ENCODE measurements at places on chromosomes 6 and 20.

DNA sequence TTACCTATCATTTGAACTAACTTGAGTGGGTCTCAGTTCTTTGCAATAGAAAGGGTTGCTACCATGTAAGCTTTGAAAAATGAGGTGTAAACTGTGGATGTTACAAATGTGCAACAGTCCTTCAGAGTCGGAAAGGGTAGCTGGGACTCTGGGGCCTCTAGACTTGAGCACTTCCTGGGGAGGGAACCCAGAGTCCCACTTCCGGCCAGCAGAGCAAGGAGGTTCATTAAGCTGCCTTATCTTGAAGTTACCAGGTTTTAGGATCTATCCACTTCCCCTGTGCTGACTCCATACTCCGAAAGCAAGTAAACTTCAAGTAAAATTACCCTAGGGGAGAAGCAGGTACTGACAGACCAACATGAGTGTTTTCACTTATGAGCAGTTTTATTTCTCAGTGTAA lies 9.4 kb downstream of the TRIM10 start:
- no peak for DNase-seq

- no peak for DNase-seq
These were observed 49.3 kb upstream of the MYL9 start for GRCh38 chr20:36491901-36492617.

DNA sequence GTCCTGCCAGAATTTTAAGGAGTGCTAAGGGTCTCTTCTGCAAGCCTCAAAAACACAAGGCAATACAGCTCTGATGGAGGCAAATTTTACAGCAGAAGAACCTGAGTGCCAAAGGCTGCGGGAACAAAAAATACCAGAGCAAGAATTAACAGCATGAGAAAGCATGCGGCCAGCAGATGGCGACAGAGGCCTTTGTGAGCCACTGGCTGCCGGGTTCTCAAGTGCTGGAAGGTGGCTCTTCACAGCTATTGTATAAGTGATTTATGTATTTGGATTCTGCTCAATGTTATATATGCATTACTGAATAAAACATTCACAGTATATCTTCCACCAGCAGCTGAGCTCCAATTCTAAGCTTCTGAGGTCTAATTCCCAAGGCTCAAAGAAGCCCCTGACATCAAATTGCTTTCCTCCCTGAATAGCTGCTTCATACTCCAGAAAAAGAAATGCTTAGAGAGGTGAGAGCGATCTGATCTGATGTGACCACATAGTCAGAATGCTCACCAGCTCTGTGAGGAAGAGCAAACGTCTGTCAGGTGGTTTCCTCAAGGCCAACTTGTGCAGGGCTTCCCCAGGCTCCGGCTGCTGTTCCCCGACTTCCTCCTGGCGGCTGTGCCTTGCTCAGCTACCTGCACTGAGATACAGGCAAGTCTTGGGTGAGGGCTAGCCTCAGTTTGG lies 58.6 kb downstream of the PPP1R3G start:
- DNase-seq, result peak; percentile 58

- no peak for DNase-seq
These were observed 32.1 kb downstream of the SNAI1 start for GRCh38 chr20:50014570-50015562.

DNA sequence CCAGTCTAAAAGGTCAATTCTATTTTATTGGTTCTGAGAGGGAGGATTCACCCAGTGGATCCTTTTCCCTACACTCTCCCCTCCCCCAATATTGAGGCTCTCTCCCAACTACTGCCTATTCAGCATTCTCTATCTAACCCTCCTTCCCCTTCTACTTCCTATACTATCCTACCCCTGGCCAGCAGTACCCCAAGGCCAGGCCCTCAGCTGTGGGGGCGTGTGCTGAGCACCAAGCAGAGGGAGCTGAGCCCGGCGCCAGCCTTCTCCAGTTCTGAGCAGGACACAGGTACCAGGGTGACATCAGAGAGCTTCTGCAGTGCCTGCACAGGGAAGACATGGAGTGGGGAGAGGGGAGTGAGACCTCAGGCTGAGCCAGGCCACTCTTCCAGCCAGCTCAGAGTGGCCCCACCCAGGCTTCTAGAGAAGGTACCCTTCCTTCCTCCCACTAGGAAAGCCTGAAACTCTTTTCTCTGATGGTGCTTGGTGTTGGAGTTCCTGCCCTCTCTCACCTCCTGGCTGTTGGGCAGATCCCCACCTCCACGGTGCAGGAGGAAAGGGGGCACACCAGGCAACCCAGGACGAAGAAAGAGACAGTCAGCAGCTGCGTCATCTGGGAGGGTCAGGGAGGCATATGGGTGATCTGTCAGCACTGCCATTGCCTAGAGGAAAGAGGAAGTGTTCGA lies 1.9 kb downstream of the DDAH2 start:
- no peak for DNase-seq

DNA sequence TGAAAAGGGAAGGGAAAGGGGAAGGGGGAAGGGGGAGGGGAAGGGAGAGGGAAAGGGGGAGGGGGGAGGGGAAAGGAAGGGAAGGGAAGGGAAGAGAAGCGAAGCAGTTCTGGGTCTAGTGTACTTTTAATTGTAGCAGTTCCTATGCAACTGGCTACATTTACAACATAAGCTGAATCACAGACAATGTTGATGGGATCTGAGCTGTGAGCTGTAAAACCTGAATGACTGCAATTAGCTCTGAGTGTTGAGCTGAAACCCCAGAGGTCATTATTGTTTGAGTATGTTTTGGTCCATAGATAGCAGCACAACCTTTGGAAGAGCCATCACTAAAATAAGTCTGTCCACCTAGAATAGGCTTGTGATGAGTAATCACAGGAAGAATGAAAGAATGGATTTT lies 7.2 kb upstream of the ABHD12 start:
- DNase-seq, result no peak

- no peak for DNase-seq
These were observed 10.1 kb downstream of the PXMP4 start for GRCh38 chr20:33709905-33710541.

- DNase-seq, result no peak
These were observed 40.2 kb upstream of the LRFN2 start for GRCh38 chr6:40627316-40627715.

DNA sequence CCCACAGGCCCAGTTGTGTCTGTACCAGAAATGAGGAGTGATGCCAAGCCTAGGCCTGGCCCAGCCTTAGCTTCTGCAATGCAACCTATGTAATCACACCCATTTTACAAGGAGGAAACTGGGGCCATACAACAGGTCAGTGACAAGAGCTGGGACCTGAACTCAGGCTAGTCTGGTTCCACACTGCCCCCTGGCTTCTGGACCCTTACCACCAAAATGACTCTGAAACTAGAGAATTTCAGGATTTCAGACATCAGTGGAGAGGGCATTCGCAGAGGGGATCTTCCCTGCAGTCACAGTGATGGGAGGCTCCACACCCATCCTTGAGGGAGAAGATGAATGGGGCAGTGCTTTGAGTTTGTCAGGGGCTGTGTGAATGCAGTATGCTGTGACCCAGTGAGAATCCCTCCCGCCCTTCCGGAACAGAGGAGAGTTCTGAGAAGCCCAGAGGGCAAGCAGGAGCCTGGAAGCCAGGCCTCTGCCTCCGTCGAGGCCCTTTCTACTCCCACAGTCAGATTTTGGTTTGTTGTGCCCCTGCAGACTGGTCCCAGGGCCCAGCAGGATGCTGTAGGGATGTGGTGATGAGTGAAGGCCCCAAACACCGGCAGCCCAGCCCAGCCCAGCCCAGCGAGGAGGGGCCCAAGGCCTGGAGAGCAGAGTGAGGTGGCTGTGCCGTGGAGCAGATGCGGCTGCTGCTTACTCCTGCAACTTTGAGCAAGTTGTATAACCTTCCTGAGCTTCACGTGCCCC lies 48.1 kb upstream of the MYL9 start:
- DNase-seq, result no peak

- no peak for DNase-seq
These were observed 303.6 kb downstream of the TRDN start for GRCh38 chr6:123333000-123333756.

DNA sequence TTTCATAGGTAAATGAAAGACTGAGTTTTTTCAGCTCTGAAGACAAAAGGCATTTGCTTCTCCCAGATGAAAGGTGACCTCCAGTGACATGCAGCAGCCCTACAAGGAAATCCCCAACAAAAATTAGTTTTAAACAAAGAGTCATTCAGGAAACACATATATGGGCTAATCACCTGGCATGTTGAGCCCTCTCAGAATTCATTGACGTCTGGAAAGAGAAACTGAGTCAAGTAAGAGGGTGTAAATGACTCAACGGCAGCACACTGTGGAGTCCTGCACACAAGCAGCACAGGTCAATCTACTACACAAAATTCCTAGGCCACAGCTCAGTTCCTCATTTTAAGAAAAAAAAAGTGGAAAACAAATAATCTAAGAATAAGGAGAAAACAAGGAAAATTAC lies 592.3 kb downstream of the EPHA7 start:
- DNase-seq, result no peak

GRCh38 chr6:163646133-163646532 lies 231.6 kb downstream of the QKI start:
- no peak for DNase-seq

DNA sequence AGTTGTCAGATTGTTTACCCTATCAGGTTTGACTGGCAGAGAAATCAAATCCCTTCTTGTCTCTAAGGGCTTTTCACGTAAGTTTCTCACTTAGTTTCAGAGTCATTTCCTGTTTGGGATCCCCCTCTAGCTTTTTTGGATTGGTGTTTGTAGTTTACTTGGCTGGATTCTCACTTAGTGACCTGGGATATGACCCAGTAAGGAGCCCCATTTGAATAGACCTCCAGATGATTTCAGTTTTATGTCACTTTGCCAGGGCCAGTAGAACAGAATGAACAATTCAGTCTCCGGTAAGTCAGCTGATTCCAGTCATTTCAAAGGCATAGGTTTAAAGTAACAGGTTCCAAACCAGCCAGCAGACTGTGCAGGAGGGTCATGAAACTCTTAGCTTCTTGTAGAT lies 8.2 kb downstream of the FAM135A start:
- DNase-seq, result no peak

GRCh38 chr6:138227316-138227781 lies 9.1 kb upstream of the PBOV1 start:
- no peak for DNase-seq

DNA sequence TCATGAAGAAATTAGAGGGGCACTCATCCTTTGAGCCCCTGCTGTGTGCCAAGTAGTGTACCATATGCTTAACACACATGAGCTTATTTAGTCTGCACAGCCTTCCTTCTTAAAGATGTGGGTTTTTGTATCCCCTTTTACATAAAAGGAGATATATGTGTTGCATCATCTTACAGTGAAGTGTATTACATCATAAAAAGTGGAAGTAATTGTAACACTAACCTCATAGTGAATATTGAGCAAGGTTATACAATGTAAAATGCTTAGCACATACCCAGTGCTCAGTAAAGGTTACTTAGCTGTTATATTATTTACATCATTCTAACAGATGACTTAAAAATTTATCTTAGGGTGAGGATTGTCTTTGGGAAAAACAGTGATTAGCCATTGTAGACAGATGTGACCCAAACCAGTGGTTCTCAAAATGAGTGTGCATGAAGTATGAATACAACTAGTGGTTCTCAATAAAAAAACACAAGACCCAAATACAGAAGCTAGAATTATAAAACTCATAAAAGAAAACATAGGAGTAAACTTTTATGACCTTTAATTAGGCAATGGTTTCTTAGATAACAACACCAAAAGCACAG lies 3.8 kb upstream of the PIGU start:
- no peak for DNase-seq

DNA sequence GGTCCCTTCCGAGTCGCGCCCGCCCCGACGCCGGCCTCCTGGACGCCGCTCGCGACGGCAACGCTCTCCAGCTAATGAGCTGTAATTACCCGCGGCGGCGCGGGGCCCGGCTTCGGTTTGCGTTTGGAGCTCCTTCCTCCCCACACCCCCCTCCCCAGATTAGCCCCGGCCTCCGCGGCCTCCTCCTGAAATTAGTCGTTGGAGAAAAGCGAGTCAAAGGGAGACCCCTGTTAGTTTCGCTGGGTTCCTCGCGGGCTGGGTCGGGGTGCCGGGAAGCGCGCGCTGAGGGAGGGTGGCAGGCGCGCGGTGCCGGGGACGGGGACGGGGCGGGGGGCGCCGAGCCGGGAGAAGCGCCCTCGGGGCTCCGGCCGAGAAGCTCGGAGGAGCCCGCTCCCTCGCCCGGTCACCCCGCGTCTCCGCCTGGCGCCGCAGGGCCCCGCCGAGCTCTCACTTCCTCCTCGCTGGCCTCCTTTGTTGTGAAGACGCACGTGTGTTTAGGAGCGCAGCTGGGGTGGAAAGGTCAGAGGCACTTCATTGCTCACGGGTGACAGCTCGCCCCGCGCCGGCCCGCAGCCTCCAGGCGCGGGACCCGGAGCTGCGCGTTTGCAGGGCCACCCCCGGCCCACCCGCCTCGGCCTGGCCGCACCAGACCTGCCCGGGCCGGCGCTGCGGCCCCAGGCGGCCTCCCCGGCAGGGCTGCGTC lies 4.9 kb downstream of the FOXC1 start:
- no peak for DNase-seq

DNA sequence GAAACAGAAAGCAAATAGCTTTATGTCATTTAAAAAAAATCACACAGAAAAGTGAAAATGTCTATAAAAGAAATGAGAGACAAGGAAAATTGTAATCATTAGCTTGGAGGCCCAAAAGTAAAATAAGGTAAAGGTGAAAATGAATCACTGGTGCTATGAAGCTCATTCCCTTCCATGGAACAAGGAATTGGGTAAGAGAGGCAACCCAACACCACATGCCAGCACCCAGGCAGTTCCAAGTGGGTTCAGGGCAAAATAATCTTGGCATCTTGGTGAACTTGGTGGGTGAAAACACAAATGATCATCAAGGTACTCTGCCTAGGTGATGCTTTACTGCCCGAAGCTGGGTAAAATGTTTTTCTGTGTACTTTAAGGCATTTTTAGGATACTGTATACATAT lies 16.7 kb downstream of the CST4 start:
- DNase-seq, result no peak

DNA sequence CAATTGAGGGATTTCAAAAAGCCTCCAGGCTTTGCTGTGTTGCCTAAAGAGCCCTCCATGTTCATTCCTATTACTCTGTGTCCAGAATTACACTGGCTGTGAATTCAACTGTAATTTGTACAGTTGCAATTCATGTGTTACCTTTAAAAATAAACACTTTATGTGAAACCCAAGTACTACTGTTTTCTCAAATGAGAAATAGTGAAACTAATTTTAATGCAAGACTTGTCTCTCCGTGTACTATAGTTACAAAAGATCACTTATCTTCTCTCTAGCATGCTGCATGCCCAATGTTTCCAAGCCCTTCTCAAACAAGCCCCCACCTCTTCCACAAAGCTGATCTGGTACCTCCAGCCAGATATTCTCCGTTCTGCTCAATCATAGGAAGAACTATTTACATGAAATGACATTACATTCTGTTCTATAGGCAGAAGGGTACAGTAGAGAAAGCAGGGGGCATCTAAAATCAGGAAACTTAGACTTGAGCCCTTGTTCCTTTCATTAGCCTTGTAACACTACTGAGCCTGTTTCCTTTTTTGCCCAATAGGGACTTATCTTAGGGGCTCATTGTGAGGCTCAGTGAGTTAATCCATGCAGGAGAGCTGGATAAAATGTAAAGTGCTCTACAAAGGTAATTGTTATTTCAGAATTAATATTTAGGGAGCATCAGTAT lies 12.3 kb upstream of the COL9A1 start:
- no peak for DNase-seq

GRCh38 chr6:2853769-2854395 lies 12.2 kb upstream of the SERPINB1 start:
- peak; percentile 34 for DNase-seq

GRCh38 chr6:140041571-140042332 lies 667.3 kb upstream of the CITED2 start:
- no peak for DNase-seq

Data from 8988T (cell line).